ENCODE measurements at places on chromosomes 4 and X.

- DNase-seq: no peak
Measured at GRCh38 chrX:22383988-22384387, 111.3 kb downstream of the CBLL2 start.

- DNase-seq: no peak
Measured at GRCh38 chr4:18381186-18381585, 359.6 kb upstream of the LCORL start.

- DNase-seq: peak; percentile 61
Measured at GRCh38 chrX:16946361-16946964, at the start of gene REPS2. TSS of gene REPS2 (plus strand) at chrX:16946658. CDS start at chrX:16946862, 204 bp downstream.

- DNase-seq: no peak
Measured at GRCh38 chrX:17888421-17888820, 27.3 kb upstream of the RAI2 start.

DNA sequence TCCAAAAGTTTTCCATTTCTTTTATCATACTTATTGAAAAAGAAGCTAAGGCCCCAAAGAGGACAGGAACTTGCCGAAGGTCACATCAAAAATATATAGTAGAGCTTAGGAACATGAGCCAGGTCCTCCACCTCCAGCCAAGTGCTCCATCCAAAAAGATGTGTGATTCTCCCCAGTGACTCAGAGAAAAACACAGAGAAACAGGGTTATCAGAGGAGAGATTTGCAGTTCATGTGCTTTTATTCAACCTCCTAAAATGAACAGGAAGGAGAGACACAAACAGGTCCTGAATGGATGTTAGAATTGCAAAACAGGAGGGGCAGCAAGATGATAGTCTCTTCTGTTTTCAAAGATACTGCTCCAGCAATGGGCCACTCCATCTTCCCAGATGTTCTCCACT lies 19.6 kb upstream of the FGF16 start:
- DNase-seq: no peak

- DNase-seq: no peak
Measured at GRCh38 chrX:29535212-29536162, 679.9 kb upstream of the MAGEB2 start.

DNA sequence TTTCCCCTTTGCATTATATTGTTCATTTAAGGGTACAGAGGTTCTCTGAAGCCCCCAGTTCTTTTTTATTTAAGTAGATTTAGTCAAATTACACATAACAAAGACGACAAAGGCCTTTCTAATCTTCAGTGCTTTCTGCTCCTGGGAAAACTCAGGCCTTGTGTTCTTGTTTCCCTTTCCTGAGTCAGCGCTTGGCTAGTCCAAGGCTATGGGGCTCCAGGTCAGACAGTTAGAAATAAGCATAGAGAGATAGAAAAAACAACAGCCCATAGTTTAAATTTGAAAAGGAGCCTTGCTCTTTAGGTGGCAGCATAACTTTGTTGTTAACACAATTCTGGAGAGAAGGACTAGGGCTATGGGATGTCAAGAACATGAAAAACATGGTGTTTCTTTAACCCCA lies 97.3 kb downstream of the PPP1R2C start:
- no peak for DNase-seq

GRCh38 chrX:96861218-96861617 lies 22.5 kb upstream of the RPA4 start:
- no peak for DNase-seq

DNA sequence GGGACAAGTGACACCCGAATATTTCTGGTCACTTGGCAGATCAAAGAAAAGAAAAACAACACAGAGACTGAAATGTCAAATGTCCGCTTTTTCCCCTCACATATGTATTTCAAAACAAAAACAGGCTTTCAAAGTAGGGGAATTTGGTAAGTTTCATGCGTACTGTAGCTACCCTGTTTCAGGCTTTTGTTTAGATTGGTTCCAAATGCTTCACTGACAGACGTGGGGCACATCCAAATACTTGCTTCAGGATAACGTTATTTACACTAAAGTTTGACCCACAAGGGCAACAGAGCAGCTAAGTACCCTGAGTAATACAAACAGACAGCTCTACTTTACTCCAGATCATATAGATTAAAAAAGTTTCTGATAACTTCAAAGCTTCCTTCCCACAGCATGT lies 804.5 kb upstream of the POU3F4 start:
- no peak for DNase-seq

GRCh38 chrX:24148535-24149350 lies 786 bp upstream of the ZFX start:
- DNase-seq: no peak

- DNase-seq: no peak
Measured at GRCh38 chr4:38686682-38687081, 22.7 kb downstream of the KLF3 start.

GRCh38 chr4:84678976-84679744 lies 96.2 kb downstream of the CDS1 start:
- no peak for DNase-seq

DNA sequence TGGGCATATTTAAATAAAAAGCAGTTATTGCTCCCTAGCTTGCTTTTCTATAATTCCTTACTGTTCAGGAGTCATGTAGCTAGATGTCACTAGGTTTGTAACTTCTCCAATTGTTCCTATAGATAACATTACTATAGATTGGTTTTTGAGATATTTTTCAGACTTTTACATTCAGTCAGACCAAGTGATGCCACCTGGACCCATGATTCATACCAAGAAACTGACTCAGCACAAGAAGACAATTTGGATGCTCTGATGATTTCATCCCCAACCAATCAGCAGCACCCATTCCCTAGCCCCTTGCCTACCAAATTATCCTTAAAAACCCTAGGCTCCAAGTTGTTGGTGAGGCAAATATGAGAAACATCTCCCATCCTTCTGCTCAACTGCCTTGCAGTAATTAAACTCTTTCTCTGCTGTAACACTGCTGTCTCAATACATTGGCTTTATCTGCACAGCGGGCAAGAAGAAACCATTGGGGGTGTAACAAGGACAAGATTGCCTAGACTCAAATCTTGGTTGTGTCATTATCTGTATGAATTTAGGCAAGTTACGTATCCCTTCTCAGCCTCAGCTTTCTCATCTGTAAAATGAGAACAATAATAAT lies 11.8 kb upstream of the NEIL3 start:
- DNase-seq: no peak

DNA sequence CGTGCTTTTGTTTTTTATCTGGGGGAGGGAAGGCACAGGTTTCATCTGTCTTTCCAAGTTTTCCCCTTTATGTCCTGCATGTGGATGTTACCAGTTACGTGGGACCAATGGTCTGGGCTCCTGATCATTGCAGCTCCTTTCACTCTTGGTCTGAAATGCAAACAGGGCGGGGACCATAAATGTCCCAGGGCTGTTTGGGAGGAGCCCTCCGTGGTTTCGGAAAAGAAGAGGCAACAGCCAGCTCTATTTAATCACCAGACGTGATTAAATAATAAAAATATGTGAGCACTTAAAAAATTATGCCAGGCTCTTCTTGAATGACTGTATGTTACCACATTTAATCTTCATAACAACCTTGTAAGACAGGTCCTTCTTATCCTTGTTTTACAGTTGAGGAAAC lies 30.8 kb upstream of the C1GALT1C1 start:
- DNase-seq: no peak

DNA sequence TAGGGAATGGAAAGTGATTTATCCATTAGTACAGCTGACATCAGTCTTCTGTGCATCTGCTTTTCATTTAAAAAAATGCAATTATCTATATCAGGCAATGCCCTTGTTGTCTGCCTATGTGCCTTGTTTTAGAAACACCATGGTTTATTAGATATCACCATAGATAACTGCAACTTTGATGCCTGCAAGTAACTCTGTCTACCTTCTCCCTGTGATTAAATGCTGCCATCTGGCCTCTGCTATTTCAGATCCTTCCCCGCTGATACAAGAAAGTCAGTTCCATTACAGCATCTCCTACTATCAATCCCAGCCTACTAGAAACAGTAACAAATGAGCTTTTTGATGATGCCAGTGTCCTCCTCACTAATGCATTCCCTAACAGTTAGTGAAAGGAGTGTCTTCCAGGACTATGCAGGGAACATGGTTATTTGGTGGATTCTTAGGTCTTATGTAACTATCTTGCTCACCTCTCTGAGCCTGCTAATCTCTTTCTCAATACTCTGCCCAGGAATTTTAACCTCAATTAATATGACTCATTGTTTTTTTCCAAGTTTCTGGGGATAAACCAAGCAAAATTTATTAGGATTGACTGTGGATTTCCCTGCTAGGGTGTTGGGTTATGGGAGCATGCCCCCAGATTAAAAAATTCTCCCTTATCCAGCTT lies 444.9 kb downstream of the RAPGEF2 start:
- DNase-seq: no peak

DNA sequence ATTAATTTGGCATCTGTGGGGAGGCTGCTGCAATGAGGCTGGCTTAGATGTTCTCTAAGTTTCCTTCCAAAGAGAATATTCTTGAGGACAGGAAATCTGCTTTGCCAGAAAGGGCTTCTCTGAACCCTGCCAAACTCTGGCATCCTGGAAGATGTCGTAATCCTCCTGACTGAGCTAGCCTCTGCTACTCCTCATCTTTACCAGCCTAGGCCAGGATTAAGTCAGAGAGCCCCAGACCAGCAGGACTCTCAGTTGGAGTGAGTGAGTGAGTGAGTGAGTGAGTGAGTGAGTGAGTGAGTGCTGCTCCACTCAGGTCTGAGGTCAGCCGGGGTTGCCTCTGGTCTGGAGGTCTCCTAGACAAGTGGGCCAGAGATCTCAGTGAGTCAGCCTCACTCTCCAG lies 104.9 kb upstream of the SOD3 start:
- DNase-seq: no peak

GRCh38 chr4:78610546-78611214 lies 59.1 kb downstream of the ANXA3 start:
- no peak for DNase-seq

GRCh38 chr4:178136736-178137345 lies 694.6 kb upstream of the AGA start:
- no peak for DNase-seq

DNA sequence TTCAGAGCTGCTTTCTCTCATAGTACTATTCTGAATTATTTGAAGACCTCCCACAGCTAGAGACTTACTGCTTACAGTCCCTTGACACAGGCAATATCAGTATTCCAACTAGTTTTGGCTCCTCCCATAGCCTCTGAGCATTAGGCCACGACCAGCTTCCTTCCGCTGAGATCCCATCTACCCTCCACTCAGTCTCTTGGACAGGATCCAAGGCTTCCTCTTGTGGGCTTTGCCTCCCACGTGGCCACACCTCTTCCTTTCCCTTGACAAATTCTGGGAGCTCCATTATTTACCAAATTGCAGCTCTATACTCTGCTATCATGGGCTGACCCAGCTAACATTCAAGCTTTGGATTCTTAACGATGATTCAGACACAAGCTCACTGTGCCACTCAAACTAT lies 470.4 kb upstream of the GALNT7 start:
- no peak for DNase-seq

- no peak for DNase-seq
Measured at GRCh38 chr4:164408831-164409230, 345.1 kb upstream of the SMIM31 start.
